ENCODE measurements at places on chromosomes 5 and 9. TPM values are rescaled to one million over a fixed set of nuclear protein-coding genes. Genes with fewer than 3 reads are reported as not detected.

GRCh38 chr5:149325166-149325735 lies 20.0 kb upstream of the GRPEL2 start:
- H3K36me3 ChIP-seq = no peaks in the 10 kb centered on the region
- H3K27me3 ChIP-seq = no peaks in the 10 kb centered on the region
- no peak overlapping the region for H3K4me3 ChIP-seq
- no peak for DNase-seq

CCL27 gene
- total RNA-seq = 0.28 TPM

DNA sequence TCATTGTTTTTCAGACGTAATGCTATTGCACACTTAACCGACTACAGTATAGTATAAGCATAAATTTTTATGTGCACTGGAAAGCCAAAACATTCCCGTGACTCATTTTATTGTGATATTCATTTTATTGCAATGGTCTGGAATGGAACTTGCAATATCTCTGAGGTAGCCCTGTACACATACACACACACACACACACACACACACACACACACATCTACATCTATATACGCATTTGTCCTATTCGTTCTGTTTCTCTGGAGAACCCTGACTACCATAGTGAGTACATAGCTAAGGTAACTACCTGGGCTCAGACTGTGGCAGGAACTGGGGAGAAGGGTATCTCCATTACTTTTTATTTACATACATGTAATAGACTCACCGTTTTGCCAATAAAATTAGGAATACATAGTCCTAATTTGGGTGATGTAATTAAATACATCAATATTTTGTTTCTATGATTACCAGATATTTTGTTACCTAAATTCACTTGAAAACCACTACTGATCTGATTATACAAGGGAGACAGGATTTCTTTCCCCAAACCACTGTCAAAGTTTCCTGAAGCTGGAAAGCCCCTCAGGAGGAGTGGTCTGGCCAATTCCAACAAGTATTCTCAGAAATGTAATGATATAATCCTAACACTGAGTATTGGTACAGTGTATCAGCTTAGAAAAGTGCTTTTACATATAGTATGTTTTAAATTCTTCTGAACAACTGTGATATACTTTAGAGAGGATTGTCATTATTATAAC lies 74.0 kb upstream of the PLPP1 start:
- no peaks in the 10 kb centered on the region for H3K27me3 ChIP-seq
- peaks cover 13% of the 10 kb centered on the region for H3K36me3 ChIP-seq
- H3K4me1 ChIP-seq = no peaks in the 10 kb centered on the region
- H3K27ac ChIP-seq = no peak overlapping the region
- DNase-seq = no peak

DNA sequence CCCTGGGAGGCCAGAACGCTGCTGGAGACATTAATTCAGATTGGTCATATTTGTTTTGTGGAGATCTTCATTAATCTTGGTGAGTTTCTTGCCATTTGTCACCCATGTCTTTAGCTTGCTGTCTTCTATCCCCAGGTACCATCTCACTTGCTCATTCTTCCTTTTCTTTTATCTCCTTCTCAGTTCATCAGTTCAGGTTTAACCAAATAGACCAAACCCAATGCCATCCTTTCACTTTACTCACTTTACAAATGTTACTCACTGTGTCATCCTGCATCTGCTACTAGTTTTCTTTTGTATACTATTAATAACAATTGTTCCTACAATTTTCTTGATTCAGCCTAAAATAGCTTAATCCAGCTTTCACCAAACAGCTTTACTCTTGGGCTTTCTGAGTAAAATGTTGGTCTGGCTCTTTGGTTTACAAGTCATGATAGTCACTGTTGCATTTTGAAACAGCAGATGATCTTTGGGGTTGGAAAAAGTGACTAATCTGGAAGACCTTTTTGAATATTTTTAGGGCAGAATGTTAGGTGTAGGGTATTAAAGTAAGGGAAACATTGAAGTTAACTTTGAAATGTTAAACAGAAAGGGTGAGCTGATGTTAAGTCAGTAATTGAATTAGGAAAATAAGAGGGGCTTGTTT lies 246.9 kb downstream of the ZSWIM6 start:
- no peaks in the 10 kb centered on the region for H3K4me1 ChIP-seq
- no peak overlapping the region for H3K4me3 ChIP-seq
- H3K27me3 ChIP-seq = no peaks in the 10 kb centered on the region
- DNase-seq = no peak
- no peaks in the 10 kb centered on the region for H3K36me3 ChIP-seq
- no peak overlapping the region for H3K27ac ChIP-seq

- peak overlapping the region; percentile 96 for H3K4me3 ChIP-seq
- DNase-seq = peak; percentile 92
- 0 out of 2 replicates have a peak, but pooled peaks cover 4% of the 10 kb centered on the region for H3K4me1 ChIP-seq
- no peaks in the 10 kb centered on the region for H3K27me3 ChIP-seq
Observed at GRCh38 chr5:9544502-9545135, 1.3 kb downstream of the SEMA5A start.

- H3K27me3 ChIP-seq = no peaks in the 10 kb centered on the region
- H3K27ac ChIP-seq = no peak overlapping the region
- no peak for DNase-seq
- H3K36me3 ChIP-seq = peaks cover 10% of the 10 kb centered on the region
- H3K4me1 ChIP-seq = peaks cover 2% of the 10 kb centered on the region
Observed at GRCh38 chr9:35110327-35110761, 5.3 kb downstream of the ATOSB start.

DNA sequence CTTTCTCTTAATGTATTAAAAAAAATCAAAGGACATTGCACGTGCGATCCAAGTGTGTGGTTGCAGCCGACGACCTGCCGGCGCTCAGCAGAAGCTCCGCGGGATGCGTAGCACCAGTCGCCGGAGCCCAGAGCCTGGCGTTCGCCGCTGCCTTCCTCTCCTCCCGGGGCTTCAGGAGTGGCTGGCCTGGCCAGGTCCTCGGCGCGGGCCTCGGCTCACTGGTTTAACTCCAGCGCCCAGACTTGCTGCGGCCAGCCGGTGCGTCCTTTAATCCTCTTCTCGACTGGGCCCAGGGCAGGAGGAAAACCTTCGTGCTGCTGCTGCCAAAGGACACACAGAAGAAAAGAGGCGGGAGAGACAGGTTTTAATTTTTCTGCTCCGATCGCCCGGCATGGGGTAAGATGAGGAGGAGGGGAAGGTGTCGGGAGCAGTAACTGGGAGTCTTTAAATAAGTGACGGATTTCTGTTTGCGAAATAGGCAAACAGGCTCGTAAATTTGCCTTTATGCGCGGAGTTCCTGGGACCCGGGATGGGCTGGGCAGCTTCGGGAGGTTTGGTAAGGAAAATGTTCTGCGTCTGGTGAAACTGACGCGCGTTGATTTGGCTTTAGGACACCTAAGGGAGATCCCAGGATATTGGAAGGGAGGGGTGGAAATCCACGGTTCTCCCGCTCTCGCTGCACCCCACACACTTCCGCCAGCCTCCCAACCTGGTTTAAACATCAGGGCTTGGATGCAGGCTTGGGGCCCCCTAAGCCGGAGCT lies 2.3 kb downstream of the HAND1 start:
- peaks cover 3% of the 10 kb centered on the region for H3K36me3 ChIP-seq
- H3K4me3 ChIP-seq = peak overlapping the region; percentile 72
- H3K27ac ChIP-seq = no peak overlapping the region
- H3K4me1 ChIP-seq = no peaks in the 10 kb centered on the region
- DNase-seq = peak; percentile 51
- H3K27me3 ChIP-seq = peaks cover 95% of the 10 kb centered on the region

DNA sequence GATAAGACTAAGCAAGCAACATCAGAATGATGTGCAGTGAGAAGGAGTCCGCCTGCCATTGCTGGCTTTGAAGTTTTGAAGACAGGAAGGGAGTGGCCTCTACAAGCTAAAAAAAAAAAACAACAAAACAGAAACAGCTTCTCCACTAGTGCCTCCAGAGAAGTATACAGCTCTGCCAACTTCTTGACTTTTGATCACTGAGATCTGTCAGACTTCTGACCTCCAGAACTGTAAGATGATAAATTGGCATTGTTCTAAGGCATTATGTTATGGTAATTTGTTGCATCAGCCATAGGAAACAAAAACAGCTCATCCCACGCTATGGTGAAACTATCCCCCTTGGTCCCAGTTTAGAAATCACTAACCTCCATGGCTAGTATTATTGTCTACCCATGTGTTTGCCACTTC lies 131.0 kb upstream of the VCAN start:
- no peak overlapping the region for H3K4me3 ChIP-seq
- H3K4me1 ChIP-seq = peaks cover 3% of the 10 kb centered on the region
- no peaks in the 10 kb centered on the region for H3K36me3 ChIP-seq
- H3K27ac ChIP-seq = no peak overlapping the region

PCDHB3 gene
- 2.3 TPM for total RNA-seq

MSX2 gene
- total RNA-seq = 0.42 TPM

DNA sequence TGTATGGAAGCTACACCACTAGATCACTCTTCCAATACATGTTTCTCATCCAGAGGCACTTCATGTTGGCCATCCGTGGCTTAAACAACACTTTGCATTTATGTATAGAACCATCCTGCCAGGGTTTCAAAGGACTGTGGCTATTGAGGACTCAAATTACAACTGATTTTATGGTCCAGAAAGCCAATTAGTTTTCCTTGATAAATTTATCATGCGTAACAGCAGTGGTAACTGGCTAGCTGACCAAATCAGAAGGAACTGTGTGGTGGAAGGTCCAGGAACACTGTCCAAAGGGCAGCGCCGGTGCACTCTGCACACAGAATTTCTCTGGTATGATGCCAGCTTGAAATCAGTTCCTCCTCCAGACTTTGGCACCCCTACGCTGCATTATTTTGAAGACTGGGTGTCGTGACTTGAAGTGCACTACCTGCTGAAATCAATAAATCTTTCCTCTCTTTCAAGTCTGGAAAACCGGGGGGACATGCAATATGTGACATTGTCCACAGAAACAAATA lies 69.3 kb upstream of the TMEM252 start:
- no peaks in the 10 kb centered on the region for H3K36me3 ChIP-seq
- H3K4me1 ChIP-seq = no peaks in the 10 kb centered on the region
- H3K27me3 ChIP-seq = no peaks in the 10 kb centered on the region
- no peak overlapping the region for H3K27ac ChIP-seq
- DNase-seq = no peak

FAM78A gene
- total RNA-seq = 2.1 TPM

DNA sequence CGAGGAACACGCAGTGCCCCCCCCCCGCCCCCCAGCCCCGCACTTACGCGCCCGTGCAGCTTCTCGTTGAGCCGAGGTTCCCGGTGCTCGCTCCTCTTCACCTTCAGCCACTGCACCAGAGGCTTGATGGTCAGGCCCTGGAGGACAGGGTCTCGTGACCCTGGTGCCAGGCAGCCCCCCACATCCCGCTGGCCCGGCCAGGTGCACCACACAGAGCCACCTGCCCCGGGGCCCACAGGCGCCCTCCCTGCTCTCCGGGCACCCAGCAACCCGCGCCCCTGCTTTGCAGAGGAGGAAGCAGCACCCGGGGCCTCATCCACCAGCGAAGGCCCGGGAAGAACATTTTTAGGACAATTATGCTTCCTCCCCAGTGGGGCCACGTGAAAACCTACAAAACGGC lies 39.0 kb downstream of the EXOC3 start:
- H3K27me3 ChIP-seq = no peaks in the 10 kb centered on the region
- H3K4me3 ChIP-seq = no peak overlapping the region
- no peak overlapping the region for H3K27ac ChIP-seq
- no peak for DNase-seq
- no peaks in the 10 kb centered on the region for H3K4me1 ChIP-seq

PTPA gene
- 145 TPM for total RNA-seq

- no peaks in the 10 kb centered on the region for H3K27me3 ChIP-seq
- no peak overlapping the region for H3K27ac ChIP-seq
- no peak for DNase-seq
Observed at GRCh38 chr5:119131530-119132304, 60.8 kb downstream of the DMXL1 start.

TIFAB gene
- not detected for total RNA-seq

- H3K4me1 ChIP-seq = no peaks in the 10 kb centered on the region
- no peak overlapping the region for H3K27ac ChIP-seq
- H3K27me3 ChIP-seq = no peaks in the 10 kb centered on the region
- H3K36me3 ChIP-seq = no peaks in the 10 kb centered on the region
- DNase-seq = no peak
Observed at GRCh38 chr9:107905308-107906020, 415.9 kb upstream of the KLF4 start.

DNA sequence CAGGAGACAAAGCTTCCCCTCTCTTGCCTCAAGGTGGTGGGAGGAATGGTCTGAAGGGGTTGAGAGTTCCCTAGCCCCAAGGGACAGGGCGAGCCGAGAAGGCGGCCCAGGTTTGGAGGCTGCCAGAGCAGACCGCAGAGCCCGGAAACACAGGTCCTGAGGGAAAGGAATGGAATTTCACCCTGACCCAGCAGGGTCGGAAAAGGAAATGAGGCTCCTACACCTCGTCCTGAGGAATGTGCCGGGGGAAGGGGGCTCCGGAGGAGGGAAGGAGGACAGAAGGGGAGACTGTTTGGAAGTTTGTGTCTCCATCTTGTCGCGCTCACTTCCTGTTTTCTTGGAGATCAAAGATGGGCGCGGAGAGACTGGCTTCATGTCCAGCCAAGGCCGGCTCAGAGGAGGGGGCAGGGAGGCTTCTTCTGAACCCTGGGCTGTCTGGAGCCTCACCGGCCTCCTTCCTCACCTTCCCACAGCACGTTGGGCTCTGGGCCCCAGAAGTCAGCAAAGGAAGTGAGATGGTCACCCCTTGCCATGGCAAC lies 9.6 kb downstream of the ENG start:
- no peaks in the 10 kb centered on the region for H3K27me3 ChIP-seq
- no peaks in the 10 kb centered on the region for H3K4me1 ChIP-seq
- H3K36me3 ChIP-seq = peaks cover 4% of the 10 kb centered on the region
- peak; percentile 64 for DNase-seq
- H3K27ac ChIP-seq = no peak overlapping the region

- H3K27ac ChIP-seq = no peak overlapping the region
- H3K27me3 ChIP-seq = no peaks in the 10 kb centered on the region
- H3K4me3 ChIP-seq = no peak overlapping the region
- DNase-seq = no peak
- no peaks in the 10 kb centered on the region for H3K4me1 ChIP-seq
- H3K36me3 ChIP-seq = no peaks in the 10 kb centered on the region
Observed at GRCh38 chr9:16401701-16402100, 468.8 kb downstream of the BNC2 start.

- peaks cover 2% of the 10 kb centered on the region for H3K4me1 ChIP-seq
- no peaks in the 10 kb centered on the region for H3K36me3 ChIP-seq
- H3K4me3 ChIP-seq = no peak overlapping the region
Observed at GRCh38 chr5:178331491-178331996, 98.9 kb upstream of the PHYKPL start.

DNA sequence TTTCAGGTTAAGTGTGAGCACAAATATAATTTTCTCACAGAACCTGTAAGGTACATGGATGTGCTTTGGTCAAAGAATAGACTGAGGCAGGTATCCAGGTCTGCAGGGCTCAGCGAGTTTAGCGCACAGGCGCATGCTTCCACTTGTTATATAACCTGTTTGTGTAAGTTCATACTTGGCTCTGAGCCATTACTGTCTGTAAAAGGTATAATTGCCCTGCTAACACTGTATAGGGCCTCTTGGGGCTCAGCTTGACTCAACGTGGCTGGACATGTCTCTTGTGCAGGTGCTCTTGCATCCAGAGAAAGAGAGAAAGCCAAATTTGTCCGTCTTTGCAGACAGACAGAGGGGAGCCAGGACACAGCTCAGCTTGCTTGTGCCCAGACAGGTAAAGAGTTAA lies 759.6 kb downstream of the MTRR start:
- H3K4me1 ChIP-seq = no peaks in the 10 kb centered on the region
- DNase-seq = no peak
- H3K36me3 ChIP-seq = no peaks in the 10 kb centered on the region
- no peak overlapping the region for H3K4me3 ChIP-seq
- H3K27me3 ChIP-seq = no peaks in the 10 kb centered on the region

TMEM167A gene
- total RNA-seq = 144 TPM

GRCh38 chr5:149938279-149938678 lies 6.3 kb downstream of the PDE6A start:
- H3K4me1 ChIP-seq = no peaks in the 10 kb centered on the region
- H3K27ac ChIP-seq = no peak overlapping the region
- no peaks in the 10 kb centered on the region for H3K27me3 ChIP-seq
